ENCODE measurements at places on chromosomes 11 and 22.

GRCh38 chr11:32006799-32007388 is 84.0 kb upstream of the RCN1 start:
- no peak for DNase-seq

- DNase-seq: no peak
Measured at GRCh38 chr11:68402355-68403031, 58.1 kb upstream of the PPP6R3 start.

GRCh38 chr22:29633514-29634312 is 30.3 kb downstream of the NF2 start:
- DNase-seq: no peak

- no peak for DNase-seq
Measured at GRCh38 chr11:64438986-64439771, 80.2 kb downstream of the RPS6KA4 start.

DNA sequence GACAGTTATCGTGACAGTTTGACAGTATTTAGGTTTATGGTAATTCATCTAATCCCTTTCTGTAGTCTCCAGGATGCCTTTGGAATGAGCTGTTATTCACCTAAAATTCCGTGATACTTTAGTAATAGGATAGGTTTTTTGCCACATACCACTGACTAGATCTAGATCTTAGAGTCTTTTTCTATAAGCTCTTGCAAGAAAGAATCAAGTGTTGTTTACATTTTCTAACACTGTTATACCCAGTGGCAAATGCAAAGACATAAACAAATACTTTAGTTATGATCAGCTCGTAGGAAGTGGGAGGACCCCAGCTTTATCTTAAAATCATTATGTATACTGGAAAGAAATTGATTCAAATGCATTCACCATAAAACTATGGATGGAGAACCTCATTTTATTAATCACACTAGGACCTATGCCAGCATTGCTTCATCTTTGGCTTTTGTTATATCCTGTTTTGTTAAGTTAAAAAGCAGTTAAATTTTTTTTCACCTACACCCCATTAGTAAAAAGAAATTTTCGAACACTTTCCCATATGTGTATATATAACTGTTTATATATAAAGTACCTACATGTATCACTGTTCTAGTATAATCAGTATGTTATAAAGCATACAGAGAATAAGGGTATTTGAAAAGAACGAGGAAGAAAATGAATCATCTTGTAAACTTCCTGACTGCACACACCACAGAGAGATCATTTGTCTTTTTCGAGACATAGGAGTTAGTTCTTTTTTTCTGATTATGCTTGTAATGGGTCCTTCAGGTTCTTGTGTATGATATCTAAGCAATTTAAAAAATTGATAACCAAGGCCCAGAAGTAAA is 60.9 kb downstream of the PDHX start:
- DNase-seq: no peak

DNA sequence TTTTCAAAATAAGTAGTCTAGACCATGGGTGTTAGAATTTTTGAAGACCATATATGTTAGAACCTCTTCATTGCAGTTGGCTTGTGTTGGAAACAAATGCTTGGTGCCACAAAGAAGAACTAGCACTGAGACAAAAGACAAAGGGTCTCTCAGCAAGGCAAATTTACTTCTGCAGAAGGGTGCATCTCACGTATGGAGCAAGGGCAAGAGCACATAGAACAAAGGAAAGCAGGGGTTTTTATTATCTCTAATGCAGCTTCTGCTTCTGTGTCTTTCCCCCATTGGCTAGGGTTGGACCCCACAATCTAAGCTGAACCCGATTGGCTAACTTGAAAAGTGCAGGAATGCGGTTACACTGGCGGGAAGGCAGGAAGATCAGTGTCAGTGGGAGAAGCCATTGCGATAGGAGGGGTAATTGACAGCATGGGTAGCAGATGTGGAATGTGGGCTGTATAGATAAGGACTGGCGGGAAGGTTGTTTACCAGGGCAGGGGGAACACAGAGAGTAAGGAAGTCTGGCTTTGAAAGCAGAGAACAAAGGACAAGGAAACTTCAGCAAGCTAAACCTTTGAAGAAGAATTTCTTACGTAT is 9.2 kb upstream of the RBMXL2 start:
- no peak for DNase-seq

GRCh38 chr11:74493791-74494630 is 487 bp upstream of the LIPT2 start:
- no peak for DNase-seq

GRCh38 chr11:123531325-123531724 is 101.3 kb downstream of the GRAMD1B start:
- no peak for DNase-seq

Data from stimulated activated naive CD8-positive, alpha-beta T cell treated with anti-CD3 and anti-CD28 coated beads, Interleukin-15, amount 100 ng/mL, for 72 hours (primary cell).